ENCODE measurements at places on chromosomes 7 and 10. TPM values are rescaled to one million over a fixed set of nuclear protein-coding genes. Genes with fewer than 3 reads are reported as not detected.

Gene CUBN
- 0.86 TPM for total RNA-seq

Gene PDGFA
- 43.2 TPM for total RNA-seq

Gene TAS2R41
- total RNA-seq: not detected

Gene C10orf105
- total RNA-seq: not detected

Gene CALCR
- total RNA-seq: under 0.01 TPM

Gene MMS19
- total RNA-seq: 82.0 TPM

Gene GNAT3
- total RNA-seq: not detected

- peak; percentile 33 for DNase-seq
Measured at GRCh38 chr7:108824840-108825580, 255.3 kb downstream of the DNAJB9 start.

- no peak for DNase-seq
Measured at GRCh38 chr10:110870823-110871297, 868 bp upstream of the PDCD4 start.

DNA sequence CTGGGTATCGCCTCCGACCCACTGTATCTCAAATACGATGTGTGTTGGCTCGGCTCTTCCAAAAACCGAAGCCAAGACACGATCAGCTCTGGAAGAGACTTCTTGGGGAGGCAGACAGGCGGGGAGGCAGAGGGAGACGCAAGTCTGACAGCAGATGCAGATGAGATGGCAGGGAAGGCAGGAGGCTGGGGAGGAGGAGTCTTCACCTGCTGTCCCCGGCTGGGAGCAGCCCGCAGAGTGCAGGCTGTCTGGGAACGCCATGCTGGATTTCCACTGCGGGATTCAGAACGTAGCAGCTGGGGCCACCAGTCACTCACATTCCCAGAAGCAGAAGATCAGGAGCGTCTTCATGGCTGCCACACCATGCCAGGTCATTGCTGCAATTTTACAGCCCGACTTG is 29.4 kb downstream of the CTBP2 start:
- no peak for DNase-seq

- no peak for DNase-seq
Measured at GRCh38 chr7:76142861-76143260, 58.8 kb upstream of the SRRM3 start.

- no peak for DNase-seq
Measured at GRCh38 chr7:45699726-45700390, 125.7 kb downstream of the ADCY1 start.

DNA sequence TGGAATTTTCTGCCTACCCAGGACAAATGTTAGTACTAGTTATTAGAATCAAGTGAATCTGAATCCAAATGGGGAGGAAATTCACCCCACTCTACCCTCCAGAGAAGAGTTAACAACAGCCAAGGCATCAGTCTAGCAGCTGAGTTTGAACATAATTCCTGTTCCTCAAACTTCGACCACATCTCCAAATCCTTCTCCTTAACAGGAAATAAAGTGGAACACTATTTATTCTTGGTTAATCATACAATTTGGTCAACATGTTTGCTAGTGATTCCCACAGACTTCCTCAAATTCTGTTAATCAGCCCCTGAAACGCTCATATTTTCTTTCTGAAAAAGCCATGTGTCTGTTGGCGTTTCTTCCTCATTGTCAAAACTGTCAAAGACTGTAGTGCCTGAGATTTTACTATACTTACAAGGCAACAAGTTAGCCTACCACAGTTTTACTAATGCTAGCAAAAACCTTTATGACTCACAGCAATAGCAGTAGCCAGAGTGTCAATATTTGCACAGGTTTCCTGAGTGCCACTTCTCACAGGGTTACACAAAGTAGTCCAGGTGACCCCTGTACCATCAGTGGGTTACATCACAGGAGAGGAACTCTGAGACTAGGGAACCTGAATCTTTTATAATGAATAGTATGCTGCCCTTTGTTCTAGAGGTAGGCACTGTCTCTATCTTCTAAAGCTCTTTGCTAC is 202.9 kb downstream of the GRM3 start:
- no peak for DNase-seq

- DNase-seq: no peak
Measured at GRCh38 chr7:17722798-17723197, 217.5 kb downstream of the SNX13 start.

- DNase-seq: no peak
Measured at GRCh38 chr7:2181077-2181854, 51.5 kb downstream of the MAD1L1 start.

- DNase-seq: peak; percentile 88
Measured at GRCh38 chr10:72812753-72813430, 80.6 kb upstream of the OIT3 start.

GRCh38 chr10:60932756-60933155 is 11.2 kb downstream of the RHOBTB1 start:
- DNase-seq: no peak

DNA sequence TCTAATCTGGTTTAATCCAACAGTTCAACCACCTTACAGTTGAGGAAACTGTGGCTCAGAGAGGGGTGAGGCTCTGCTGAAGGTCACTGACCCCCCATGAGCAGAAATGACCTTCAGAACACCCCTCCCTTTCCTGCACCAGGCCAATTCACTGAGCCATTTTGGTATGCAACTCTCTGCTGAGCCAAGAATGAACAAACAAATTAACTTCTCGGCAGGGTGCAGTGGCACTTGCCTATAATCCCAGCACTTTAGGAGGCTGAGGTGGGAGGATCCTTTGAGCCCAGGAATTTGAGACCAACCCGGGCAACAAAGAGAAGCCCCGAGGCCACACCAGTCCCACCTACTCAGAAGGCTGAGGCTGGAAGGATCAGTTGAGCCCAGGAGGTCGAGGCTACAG is 29.8 kb downstream of the PDGFA start:
- DNase-seq: no peak

GRCh38 chr7:128407233-128407589 is 2.6 kb downstream of the IMPDH1 start:
- DNase-seq: no peak

DNA sequence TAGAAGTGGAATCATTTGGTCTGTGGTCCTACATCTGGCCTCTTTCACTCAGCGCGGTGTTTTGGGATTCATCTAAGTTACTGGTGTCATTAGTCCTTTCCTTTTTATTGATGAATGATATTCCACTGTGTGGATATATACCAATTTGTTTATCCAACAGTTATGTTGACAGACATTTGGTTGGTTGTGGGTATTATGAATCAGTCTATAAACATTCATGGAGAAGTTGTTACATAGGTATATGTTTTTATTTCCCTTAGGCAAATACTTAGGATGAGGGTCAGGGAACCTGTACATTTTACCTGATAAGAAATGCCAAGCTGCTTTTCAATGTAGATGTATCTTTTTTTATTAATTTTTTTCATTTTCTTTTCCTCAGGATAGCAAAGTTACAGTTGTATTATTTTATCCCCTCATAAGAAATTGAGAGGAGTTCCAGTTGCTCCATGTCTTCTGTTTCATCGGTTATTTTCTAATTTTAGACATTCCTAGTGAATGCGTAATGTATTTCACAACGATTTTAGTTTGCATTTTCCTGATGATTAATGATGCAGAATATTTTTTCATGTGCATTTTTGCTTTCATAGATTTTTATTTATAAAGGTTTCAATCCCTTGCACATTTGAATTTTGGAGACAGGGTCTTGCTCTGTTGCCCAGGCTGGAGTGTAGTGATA is 203.8 kb upstream of the SH2B2 start:
- no peak for DNase-seq

GRCh38 chr10:26486990-26487850 is 49.1 kb downstream of the APBB1IP start:
- peak; percentile 95 for DNase-seq

DNA sequence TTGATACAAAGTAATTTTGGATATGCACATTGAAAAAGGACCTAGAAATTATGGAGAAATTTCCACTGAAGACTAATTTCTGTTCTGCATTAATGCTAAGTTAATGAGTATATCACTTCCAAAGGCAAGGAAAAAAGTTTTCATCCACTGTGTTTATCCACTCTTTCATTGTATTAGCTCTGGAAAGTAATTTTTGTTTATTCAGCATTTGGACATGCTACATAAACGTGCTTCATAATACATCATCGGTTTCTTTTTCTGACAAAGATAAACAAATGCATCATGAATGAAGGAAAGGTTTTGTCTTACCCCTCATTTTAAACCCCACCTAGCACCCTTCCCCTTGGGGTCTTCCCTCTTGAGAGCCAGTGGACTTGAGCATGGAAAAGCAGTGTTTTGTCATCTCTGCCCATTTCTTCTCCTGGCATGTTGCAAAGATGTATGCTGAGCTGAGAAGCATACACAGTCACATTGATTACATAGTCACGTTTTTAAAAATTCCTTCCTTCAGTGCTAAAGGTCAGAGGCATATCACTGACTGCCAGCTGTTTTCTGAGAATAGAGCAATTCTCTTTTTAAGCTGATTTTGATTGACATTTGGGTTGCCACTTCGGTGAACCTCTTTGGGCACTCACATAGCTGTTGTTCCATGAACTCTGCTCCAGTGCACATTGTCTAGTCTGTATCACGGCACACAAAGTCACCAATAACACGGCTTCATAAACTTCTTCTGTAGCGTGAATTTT is 65.9 kb upstream of the C7orf33 start:
- DNase-seq: no peak

- DNase-seq: no peak
Measured at GRCh38 chr10:88721392-88721791, 15.3 kb downstream of the LIPK start.

DNA sequence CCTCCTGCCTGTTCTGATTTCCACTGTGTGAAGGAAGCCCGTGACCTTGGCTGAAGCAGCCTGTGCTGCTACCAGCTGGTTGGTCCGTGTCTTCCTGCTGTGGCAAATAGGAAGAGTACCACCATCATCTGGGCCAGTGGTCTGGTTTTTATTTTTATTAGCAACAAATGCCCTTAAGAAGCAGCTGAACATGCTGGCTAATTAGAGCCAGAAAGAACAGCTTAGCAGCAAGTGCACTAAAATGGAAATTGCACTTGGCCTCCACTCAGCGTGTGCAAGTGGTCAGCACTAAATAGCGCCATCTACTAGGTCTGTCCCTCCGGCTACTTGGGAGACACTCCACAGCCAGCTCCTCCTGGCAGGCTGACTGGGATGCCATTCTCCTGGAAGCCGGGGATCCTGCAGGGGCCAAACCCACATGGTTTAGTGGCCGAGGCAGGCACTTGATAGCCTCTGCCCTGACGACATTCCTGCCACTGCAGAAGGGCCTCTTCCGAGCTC is 690.3 kb upstream of the FOXK1 start:
- DNase-seq: no peak

DNA sequence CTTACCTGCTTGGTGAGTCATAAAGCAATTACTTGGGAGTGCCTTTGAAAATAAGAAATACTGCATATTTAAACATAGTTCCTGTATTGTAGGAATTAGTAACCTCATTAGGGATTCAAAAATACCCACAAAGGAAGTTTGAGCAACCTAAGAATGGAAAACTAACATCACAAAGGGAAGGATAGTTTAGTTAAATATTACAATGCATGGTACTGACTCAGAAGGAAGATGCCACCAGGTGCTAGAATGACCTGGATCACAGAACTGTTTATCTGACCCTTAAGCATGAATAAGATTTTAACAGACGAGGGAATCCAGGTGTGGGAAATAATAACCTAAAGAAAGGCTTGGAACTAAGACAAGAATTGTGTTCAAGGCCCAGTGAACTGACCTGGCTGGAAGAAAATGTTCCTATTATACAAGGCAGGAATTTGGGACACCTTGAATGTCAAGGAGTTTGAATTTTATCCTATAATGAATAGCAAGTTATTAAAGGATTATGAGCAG is 106.4 kb downstream of the GSAP start:
- no peak for DNase-seq

DNA sequence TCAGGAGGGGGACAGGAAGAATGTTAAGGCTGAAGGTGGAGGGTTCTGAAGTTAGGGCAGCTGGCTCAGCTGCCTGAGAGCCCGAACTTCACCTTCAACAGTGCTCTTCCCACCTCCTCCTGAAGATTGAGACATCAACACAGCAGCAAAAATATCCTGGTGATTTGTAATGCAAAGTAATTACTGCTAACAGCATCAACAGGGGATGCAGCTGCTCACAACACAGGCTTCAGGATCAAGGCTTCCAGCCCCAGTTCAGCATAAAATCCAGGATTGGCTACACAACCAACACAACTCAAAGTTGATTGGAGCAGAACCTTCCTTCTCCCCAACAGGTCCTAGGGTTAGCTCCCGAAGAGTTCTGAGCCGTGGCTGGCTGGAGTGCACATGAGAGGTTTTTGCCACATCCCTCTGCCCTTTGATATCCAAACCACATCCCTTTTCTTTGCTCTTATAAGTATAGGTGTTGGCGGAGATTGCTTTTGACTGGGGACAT is 242.4 kb downstream of the KIAA1217 start:
- no peak for DNase-seq

- DNase-seq: peak; percentile 79
Measured at GRCh38 chr10:114632869-114633715, 25.0 kb downstream of the ABLIM1 start.

- no peak for DNase-seq
Measured at GRCh38 chr7:114959931-114960330, 38.0 kb downstream of the MDFIC start.

- no peak for DNase-seq
Measured at GRCh38 chr7:1062296-1063294, 18.2 kb downstream of the GPR146 start.

DNA sequence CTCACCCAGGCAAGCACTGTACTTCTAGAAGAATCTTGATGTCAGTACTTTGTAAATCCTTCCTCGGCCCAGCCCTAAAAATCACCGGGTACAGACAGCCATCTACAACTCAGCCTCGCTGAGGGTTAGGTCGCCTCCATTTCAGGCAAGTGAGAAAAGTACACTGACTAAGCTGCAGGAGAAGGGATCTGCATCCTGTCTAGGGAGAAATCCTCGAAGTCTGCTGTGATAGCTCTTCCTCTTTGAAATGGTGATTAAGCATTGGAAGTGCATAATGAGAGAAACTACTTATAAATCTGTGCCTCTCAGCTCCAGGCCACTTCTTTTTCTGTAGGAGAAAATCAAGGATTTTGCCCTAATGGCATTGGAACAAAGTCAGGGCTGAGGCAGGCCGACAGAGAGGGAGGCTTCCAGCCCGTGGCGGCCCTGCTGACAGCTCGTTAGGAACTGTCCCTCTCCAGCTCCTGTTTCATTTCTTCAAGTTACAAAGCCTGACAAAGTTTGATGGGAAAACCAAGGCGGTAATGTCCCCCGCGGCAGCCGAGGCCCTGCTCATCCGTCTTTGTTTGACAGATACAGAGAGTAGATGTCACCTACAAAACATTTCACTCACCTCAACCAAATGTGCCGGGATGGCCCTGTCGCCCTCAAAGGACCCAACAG is 14.1 kb upstream of the GOT1 start:
- DNase-seq: no peak

- DNase-seq: no peak
Measured at GRCh38 chr7:80127412-80128160, 7.0 kb upstream of the GNAI1 start.

DNA sequence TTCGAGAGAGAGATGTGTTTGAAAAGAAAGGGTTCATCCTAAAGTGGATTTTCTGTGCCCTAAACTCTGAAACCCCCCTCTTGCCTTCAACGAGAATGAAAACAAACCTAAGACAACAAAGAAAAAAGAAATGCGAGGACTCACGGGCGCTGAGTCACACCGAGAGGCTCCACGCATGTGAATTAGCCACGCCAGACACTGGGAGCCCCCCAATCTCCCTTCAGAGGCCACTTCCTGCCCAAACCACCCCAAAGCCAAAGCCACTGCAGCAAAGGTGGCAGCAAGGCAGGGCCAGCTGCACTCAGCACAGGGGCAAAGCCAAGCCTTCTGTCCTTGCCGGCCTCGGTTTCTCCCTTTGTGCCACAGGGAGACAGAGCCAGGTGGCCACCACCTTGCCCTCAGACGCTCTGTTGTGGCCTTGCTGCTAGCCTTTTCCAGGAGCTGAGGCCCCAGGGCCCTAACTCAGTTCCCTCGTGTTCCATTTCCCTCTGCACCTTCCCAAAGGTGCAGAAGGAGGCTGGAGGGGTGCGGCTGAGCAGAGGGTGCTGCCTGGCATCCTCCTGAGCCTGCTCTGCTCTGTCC is 93.3 kb downstream of the FAM53B start:
- DNase-seq: no peak

Measured in fibroblast of villous mesenchyme (primary cell).